ENCODE measurements at places on chromosomes 2 and 18.
A peak's percentile ranks its signal among the peaks of the same experiment; 100 is the strongest.

DNA sequence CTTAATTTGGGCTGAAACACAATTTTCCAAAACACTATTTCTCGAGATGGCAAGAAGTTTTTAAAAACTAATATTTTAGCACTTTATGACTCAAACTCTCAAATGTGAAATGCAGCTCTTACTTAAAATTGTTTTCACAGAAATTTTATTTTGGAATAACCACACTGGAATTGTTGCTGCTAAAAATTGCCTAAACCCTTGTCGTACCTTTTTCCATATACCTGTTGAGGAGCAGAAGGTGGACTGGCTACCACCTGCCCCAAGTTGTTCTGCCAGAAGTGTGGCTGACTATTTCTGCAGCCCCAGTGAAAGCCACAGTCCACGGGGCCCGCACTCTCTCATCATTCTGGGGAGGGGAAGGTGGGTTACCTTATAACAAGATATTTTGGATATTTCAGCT lies 23.4 kb downstream of the TNFRSF11A start:
- H3K27ac ChIP-seq, result no peak overlapping the region
- peaks cover 31% of the 10 kb centered on the region for H3K27me3 ChIP-seq
- no peaks in the 10 kb centered on the region for H3K36me3 ChIP-seq
- DNase-seq, result no peak
- no peak overlapping the region for H3K4me3 ChIP-seq

DNA sequence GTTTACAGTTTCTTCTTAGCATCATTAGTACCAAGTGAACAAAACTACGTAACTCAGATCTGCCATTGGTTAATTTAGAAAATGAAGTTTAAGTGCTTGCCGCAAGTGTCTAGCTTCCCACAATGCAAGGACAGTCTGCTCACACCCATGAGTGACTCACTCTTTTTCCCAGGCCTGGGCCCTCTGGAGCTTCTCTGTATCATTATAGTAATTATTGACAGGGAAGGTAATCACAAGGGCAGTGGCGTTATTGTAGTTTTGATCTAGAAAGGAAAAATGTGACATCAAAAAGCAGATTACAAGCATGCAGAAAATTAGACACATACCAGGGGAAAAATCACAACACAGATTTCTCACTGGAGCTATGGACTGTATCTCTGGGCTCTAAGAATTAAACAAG lies 38.5 kb downstream of the NPC1 start:
- no peak overlapping the region for H3K4me3 ChIP-seq
- H3K27me3 ChIP-seq, result no peaks in the 10 kb centered on the region
- no peak overlapping the region for H3K27ac ChIP-seq
- H3K4me1 ChIP-seq, result peaks cover 4% of the 10 kb centered on the region

GRCh38 chr2:233803292-233803911 lies 25.3 kb downstream of the MROH2A start:
- no peak overlapping the region for H3K4me3 ChIP-seq
- no peak for DNase-seq
- H3K27ac ChIP-seq, result no peak overlapping the region
- H3K36me3 ChIP-seq, result no peaks in the 10 kb centered on the region
- no peaks in the 10 kb centered on the region for H3K4me1 ChIP-seq

- no peak for DNase-seq
- no peaks in the 10 kb centered on the region for H3K27me3 ChIP-seq
- H3K36me3 ChIP-seq, result no peaks in the 10 kb centered on the region
- H3K27ac ChIP-seq, result no peak overlapping the region
These were observed 141.8 kb downstream of the GRB14 start for GRCh38 chr2:164479460-164479859.

DNA sequence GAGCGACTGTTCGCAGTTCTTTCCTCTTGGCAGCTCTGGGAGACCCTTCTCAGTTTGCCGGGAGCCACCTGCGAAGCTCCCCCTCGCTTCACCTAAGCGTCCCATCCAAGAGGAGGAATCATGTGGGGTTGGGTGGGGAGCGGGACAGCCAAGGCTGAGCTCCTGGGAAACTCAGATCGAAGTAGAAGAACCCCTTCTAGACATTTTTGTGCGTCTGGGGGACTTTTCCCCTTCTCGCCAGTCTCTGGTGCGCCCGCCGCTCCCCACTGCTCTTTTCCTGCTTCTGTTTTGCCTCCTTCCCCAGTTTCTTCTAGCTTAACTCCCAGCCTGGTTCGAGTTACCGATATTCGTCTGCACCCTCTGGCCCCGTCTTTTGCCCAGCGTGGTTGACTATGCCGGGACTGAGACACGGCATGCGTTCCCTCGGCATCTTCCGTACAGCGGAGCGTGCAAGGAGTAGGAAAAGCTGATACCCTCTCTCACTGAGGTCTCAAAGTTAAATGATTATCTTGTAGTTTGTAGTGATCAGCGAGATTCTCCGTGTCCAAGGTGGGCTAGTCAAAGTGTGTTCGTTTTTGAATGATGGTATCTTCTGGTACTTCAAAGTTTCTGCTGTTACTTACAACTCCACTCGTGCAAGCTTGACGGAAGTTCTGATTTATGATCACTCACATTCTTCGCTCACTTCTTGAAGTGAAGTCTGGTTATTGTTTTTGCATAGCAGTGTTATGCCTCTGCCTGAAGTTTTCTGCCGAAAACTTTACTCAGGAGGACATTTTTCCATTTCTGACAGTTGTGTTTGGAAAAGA lies 664 bp downstream of the CAMKMT start:
- DNase-seq, result peak; percentile 8
- H3K27ac ChIP-seq, result peak overlapping the region; percentile 99
- peaks cover 24% of the 10 kb centered on the region for H3K4me1 ChIP-seq
- H3K4me3 ChIP-seq, result peak overlapping the region; percentile 96

DNA sequence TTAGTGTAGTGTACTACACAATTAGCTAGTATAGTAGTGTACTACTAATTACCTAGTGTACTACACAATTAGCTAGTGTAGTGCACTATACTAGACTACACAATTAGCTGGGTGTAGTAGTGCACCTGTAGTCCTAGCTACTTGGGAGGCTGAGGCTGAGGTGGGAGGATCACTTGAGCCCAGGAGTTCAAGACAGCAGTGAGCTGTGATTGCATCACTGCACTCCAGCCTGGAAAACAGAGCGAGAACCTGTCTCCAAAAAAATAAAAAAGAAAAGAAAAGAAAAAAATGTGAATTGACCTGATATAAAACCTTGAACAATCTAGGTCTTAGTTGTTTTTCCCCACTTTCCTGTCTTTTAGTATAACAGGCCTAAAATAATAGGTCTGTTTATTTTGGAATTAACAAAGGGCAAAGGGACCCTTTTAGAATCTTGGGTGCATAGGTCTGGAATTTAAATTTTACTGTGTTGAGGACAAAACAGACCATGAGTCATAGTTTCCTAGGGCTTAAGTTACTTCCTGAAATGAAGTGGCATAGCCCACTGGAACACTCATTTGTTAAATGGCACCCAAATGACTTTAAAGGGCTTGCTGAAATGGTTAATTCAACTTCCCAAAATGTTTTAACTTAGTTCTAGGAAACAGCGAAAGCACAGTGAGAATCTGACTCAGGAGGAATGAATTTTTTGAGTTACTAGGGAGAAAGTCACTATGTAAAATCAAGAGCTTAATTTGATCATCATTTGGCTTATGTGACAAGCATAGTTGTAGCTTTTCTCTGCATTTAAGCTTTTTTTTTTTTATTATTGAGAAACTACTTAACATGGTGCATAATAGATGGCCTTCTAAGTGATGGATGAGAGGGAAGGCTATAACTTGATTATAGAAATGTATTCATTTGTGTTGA lies 50.7 kb upstream of the ARL5A start:
- peaks cover 2% of the 10 kb centered on the region for H3K27me3 ChIP-seq
- no peak overlapping the region for H3K4me3 ChIP-seq
- DNase-seq, result no peak
- no peaks in the 10 kb centered on the region for H3K36me3 ChIP-seq
- peaks cover 3% of the 10 kb centered on the region for H3K4me1 ChIP-seq

GRCh38 chr2:10914272-10914693 lies 2.5 kb downstream of the KCNF1 start:
- peaks cover 2% of the 10 kb centered on the region for H3K4me1 ChIP-seq
- H3K36me3 ChIP-seq, result no peaks in the 10 kb centered on the region
- H3K4me3 ChIP-seq, result no peak overlapping the region
- no peak for DNase-seq
- H3K27me3 ChIP-seq, result peaks cover 73% of the 10 kb centered on the region

DNA sequence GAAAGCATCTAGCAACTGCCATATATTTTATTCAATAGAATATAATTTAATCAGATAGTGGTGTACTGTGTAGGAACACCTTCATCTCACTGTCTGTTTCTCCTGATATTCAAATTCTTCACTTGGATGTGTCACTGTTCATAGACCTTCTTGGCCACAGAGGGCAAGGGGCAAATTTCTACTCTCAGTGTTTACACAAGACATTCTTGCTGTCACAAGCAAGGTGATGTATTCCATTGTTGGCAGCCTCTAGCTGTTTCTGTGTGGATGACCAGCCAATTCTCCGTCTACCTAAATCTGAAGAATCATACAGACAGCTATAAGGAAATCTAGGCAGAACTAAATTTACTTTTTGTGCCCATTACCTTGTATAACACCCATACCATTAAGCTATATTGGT lies 948.3 kb downstream of the CNTNAP5 start:
- DNase-seq, result no peak
- no peaks in the 10 kb centered on the region for H3K4me1 ChIP-seq
- H3K4me3 ChIP-seq, result no peak overlapping the region
- no peak overlapping the region for H3K27ac ChIP-seq
- H3K36me3 ChIP-seq, result no peaks in the 10 kb centered on the region
- H3K27me3 ChIP-seq, result no peaks in the 10 kb centered on the region

GRCh38 chr2:154495455-154495868 lies 203.0 kb upstream of the KCNJ3 start:
- H3K4me1 ChIP-seq, result no peaks in the 10 kb centered on the region
- H3K27me3 ChIP-seq, result no peaks in the 10 kb centered on the region
- no peaks in the 10 kb centered on the region for H3K36me3 ChIP-seq
- DNase-seq, result no peak
- no peak overlapping the region for H3K27ac ChIP-seq
- H3K4me3 ChIP-seq, result no peak overlapping the region

DNA sequence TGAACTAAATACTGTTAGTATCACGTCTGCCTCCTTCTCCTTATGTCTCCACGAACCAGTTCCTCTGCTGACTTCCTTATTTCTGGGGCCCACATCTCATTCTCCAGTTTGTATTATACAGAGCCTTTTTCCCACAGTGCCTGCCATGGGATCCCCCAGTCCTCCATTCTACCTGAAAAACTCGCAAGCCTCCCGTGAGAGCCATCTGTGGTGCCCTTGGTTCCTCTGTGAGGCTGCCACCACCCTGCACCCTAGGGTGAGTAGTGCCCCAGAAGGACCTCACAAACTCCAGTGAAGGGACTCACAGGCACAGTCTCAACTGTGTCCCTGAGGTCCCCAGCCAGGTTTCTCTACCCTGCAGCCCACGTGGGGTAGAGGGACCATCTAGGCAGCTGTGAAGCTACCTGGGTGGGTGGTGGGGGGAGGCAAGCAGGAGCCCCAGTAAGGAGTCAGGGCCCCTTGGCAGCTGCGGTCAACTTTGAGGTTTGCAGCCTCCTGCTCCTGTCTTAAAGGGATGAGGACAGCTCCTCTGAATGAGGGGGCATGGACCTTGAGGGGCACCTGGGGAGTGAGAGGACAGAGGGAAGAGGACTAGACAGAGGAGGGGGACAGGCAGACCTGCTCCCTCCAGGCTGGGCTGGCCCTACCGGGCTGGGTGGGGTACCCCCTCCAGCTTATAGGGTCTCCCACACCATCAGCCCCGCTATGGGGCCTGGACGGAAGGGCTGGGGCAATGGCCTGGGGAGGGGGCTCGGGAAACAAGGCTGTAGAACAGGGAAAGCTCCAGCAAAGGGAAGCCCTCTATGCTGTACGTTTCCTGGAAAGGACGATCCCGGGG lies 1.0 kb downstream of the PSTPIP2 start:
- peaks cover 10% of the 10 kb centered on the region for H3K36me3 ChIP-seq
- peak overlapping the region; percentile 83 for H3K4me3 ChIP-seq
- DNase-seq, result no peak
- peak overlapping the region; percentile 83 for H3K27ac ChIP-seq
- peaks cover 33% of the 10 kb centered on the region for H3K4me1 ChIP-seq
- no peaks in the 10 kb centered on the region for H3K27me3 ChIP-seq

GRCh38 chr2:118372886-118373830 lies 284.9 kb downstream of the INSIG2 start:
- no peak overlapping the region for H3K27ac ChIP-seq
- peaks cover 37% of the 10 kb centered on the region for H3K27me3 ChIP-seq
- no peaks in the 10 kb centered on the region for H3K36me3 ChIP-seq

DNA sequence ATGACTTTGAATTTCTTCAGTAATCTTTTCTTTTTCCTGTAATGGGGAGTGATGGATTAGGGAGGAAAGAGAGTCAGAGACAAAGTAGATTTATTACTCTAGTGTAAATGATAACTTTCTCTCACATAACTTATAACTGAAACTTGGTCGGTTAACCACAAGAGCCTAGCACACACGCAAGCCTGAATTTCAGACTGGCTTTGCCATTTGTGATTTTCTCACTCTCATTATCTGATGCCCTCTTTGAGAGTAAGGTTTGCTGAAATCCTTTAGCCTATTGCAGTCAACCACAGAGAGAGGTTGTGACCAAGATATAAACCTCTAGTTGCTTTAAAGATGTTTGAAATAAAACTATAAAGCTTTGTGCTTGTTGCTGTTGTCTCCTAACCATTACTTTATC lies 117.9 kb upstream of the NETO1 start:
- DNase-seq, result no peak
- no peak overlapping the region for H3K27ac ChIP-seq
- no peaks in the 10 kb centered on the region for H3K36me3 ChIP-seq
- no peaks in the 10 kb centered on the region for H3K27me3 ChIP-seq

- no peak for DNase-seq
- peaks cover 4% of the 10 kb centered on the region for H3K27me3 ChIP-seq
- H3K36me3 ChIP-seq, result no peaks in the 10 kb centered on the region
- no peak overlapping the region for H3K4me3 ChIP-seq
- H3K4me1 ChIP-seq, result no peaks in the 10 kb centered on the region
These were observed 105.5 kb downstream of the IRS1 start for GRCh38 chr2:226694149-226694548.

DNA sequence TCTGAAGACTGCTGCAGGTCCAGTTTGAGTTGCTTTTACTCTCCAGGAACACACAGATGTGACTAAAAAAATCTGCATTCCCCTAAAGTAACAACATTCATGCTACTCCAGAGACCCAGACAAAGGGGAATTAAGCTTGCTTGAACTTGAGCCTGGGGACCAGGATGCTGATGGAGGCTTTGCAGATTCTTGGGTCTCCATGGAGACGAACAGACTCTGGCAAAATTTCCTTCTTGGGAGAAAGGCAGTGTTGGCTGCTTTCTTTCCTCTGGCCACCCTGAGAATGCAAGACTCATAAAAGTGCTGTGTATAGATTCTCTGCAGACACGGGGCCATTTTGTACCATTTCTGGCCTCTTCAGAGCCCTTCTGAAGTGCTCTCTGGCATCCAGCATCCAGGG lies 112.0 kb downstream of the ACTR3 start:
- H3K4me3 ChIP-seq, result no peak overlapping the region
- DNase-seq, result no peak
- H3K4me1 ChIP-seq, result no peaks in the 10 kb centered on the region

- no peak for DNase-seq
- peaks cover 3% of the 10 kb centered on the region for H3K36me3 ChIP-seq
- no peaks in the 10 kb centered on the region for H3K4me1 ChIP-seq
- H3K27ac ChIP-seq, result no peak overlapping the region
- no peak overlapping the region for H3K4me3 ChIP-seq
- H3K27me3 ChIP-seq, result peaks cover 10% of the 10 kb centered on the region
These were observed 142.4 kb downstream of the NEDD4L start for GRCh38 chr18:58186258-58186948.

Measured in effector memory CD8-positive, alpha-beta T cell (primary cell).